Ovary (tissue), 10 donors: ENCODE measurements at places on chromosomes 5 and 9. TPM values are rescaled to one million over a fixed set of nuclear protein-coding genes. Genes with fewer than 3 reads are reported as not detected.

FBN2 gene
- 1.7 TPM for total RNA-seq

GRCh38 chr9:5868235-5868634 lies 22.5 kb upstream of the MLANA start:
- no peak overlapping the region for H3K4me3 ChIP-seq
- H3K27me3 ChIP-seq = no peaks in the 10 kb centered on the region
- no peak overlapping the region for H3K27ac ChIP-seq
- no peaks in the 10 kb centered on the region for H3K36me3 ChIP-seq
- DNase-seq = no peak
- no peaks in the 10 kb centered on the region for H3K4me1 ChIP-seq

DNA sequence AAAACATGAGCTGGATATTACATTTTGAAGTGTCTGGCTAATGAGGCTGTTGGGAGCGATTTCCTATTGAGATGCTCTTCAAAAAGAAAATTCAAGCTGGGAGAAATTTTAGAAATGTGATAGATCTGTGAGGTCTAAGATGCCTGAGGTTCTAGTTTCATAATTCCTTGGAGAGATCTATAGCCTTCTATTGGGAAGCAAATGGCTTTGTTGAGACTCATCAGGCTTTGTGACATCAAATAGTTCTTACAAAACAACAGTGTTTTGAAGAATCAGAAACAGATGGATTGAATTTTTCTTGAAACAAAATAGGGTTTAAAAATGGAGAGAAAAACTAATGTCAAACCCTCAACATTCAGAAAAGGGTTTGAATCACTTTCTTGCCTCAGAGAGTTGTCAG lies 292.9 kb downstream of the NNT start:
- no peaks in the 10 kb centered on the region for H3K4me1 ChIP-seq
- H3K27me3 ChIP-seq = no peaks in the 10 kb centered on the region
- no peaks in the 10 kb centered on the region for H3K36me3 ChIP-seq
- H3K27ac ChIP-seq = no peak overlapping the region
- DNase-seq = no peak

TMC1 gene
- 0.15 TPM for total RNA-seq

SYNPO gene
- total RNA-seq = 8.3 TPM

DNA sequence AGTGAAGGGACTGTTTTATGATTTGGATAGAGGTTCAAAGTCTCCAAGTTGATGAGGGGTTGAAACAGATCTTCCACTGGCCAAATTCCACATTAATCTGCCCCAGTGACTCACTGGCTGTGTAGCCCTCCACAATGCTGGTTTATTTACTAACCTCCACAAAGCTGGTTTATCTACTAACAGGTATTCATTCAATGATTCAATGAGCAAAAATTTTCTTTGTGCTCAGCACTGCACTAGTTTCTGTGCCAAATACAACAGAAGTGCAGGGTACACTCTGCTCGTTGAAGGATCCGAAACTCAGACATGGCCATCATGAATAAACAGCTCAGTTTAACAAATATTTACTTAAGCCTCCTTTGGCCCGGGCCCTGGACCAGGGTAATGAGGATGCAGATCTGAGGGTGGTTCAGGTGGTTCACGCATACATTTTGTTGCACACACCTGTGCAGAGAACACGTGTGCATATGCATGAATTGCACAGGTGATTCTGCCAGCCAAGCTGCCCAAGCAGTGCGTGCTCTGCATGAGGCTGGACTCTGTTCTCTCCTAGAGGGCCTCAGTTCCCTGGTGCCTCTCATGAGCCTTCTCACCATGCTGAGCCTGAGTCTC lies 71.0 kb downstream of the SH3PXD2B start:
- no peak overlapping the region for H3K27ac ChIP-seq
- no peaks in the 10 kb centered on the region for H3K27me3 ChIP-seq
- no peak for DNase-seq

ANXA2R gene
- 2.7 TPM for total RNA-seq

- H3K4me3 ChIP-seq = no peak overlapping the region
- H3K4me1 ChIP-seq = no peaks in the 10 kb centered on the region
- no peak for DNase-seq
- H3K27ac ChIP-seq = no peak overlapping the region
These were observed 6.7 kb upstream of the SPATA31E1 start for GRCh38 chr9:87875831-87876545.

GRCh38 chr5:108524564-108524963 lies 142.7 kb upstream of the FBXL17 start:
- no peaks in the 10 kb centered on the region for H3K36me3 ChIP-seq
- H3K27ac ChIP-seq = no peak overlapping the region
- H3K4me3 ChIP-seq = no peak overlapping the region

GRCh38 chr9:124017051-124017928 lies 5.7 kb downstream of the LHX2 start:
- no peak overlapping the region for H3K4me3 ChIP-seq
- peaks cover 5% of the 10 kb centered on the region for H3K27me3 ChIP-seq
- DNase-seq = no peak
- no peak overlapping the region for H3K27ac ChIP-seq
- H3K36me3 ChIP-seq = no peaks in the 10 kb centered on the region
- H3K4me1 ChIP-seq = peaks cover under 1% of the 10 kb centered on the region

F2RL1 gene
- total RNA-seq = 0.10 TPM

GRCh38 chr9:87010626-87011025 lies 63.3 kb upstream of the GAS1 start:
- no peak overlapping the region for H3K27ac ChIP-seq
- no peaks in the 10 kb centered on the region for H3K36me3 ChIP-seq
- DNase-seq = no peak
- no peak overlapping the region for H3K4me3 ChIP-seq

DNA sequence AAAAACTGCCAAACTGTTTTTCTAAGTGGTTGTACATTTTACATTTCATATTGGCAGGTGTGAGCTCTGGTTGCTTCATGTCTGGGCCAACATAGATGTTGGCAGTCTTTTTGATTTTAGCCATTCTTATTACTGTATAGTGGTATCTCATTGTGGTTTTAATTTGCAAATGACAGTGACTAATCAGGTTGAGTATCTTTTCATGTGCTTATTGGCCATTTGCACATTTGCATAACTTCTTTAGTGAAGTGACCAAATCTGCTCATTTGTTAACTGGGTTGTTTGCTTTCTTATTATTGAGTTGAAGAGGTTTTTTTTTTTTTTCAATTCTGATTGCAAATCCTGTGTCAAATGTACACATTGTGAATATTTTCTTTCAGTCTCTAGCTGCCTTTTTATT lies 36.9 kb upstream of the MSX2 start:
- no peaks in the 10 kb centered on the region for H3K27me3 ChIP-seq
- no peak overlapping the region for H3K27ac ChIP-seq
- no peaks in the 10 kb centered on the region for H3K4me1 ChIP-seq
- H3K4me3 ChIP-seq = no peak overlapping the region

DNA sequence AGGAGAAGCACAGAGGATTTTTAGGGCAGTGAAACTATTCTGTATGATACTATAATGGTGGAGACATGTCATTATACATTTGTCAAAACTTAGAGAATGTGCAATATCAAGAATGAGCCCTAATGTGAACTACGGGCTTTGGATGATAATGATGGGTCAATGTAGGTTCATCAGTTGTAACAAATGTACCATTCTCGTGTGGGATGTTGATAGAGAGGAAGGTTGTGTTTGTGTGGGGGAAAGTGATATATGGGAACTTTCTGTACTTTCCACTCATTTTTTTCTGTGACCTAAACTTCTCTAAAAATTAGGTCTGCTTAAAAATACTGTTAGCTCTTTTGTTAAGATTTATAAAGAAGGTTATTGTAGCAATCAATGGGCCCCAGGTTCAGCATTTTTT lies 138.9 kb downstream of the SPATA31D1 start:
- no peak for DNase-seq
- H3K4me3 ChIP-seq = no peak overlapping the region
- H3K27ac ChIP-seq = no peak overlapping the region
- H3K27me3 ChIP-seq = no peaks in the 10 kb centered on the region
- no peaks in the 10 kb centered on the region for H3K36me3 ChIP-seq

- H3K36me3 ChIP-seq = no peaks in the 10 kb centered on the region
- H3K27me3 ChIP-seq = no peaks in the 10 kb centered on the region
- no peak overlapping the region for H3K27ac ChIP-seq
- no peaks in the 10 kb centered on the region for H3K4me1 ChIP-seq
- DNase-seq = no peak
These were observed 14.4 kb downstream of the TRPM3 start for GRCh38 chr9:71106992-71107391.

DNA sequence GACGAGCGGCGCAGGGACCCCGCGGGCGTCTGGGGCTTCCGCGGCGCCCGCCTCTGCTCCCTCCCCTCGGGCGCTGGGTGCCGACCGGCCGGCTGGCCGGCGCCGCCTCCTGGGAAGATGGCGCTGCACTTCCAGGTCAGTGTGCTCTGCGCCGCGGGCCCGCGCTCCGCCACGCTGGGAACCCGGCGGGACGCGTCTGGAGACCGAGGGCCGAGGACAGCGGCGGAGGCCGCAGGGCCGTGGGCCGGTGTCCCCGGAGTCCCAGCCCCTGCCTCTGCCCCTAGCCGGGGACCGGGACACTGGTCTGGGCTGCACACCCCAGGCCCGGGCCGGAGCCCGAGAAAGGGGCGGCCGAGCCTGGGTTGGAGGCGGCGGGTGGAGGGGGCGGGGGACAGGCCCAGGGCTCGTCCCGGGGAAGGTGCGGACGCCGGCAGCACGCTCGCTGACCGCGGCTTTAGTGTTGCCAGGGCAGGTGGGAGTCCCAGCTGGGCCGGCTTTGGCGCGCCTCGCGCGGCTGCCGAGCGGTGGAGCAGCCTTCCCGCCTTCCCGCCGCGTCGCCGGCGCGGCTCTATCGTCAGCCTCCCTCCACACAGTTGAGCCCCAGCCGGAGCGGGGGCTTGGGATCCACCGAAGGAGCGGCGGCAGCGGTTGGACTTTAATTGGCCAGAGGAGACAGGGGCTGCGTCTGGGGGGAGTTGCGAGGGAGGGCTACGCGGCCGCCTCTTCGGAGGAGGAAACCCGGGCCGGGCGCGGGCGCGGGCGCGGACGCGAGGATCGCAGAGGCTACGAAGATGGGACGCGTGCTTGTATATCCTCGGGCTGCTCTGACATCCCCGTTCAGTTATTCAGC lies at the start of gene RANBP17:
RANBP17 (plus strand) TSS at position 102 of the 850 bp plus-strand sequence.
- peaks cover 2% of the 10 kb centered on the region for H3K4me1 ChIP-seq
- peak within 1 kb of the TSS; percentile 51 for H3K4me3 ChIP-seq
- no peaks in the 10 kb centered on the region for H3K27me3 ChIP-seq
- H3K27ac ChIP-seq = no peak within 1 kb of the TSS

PCDHB11 gene
- total RNA-seq = 5.7 TPM

PPIC gene
- total RNA-seq = 12.5 TPM

DNA sequence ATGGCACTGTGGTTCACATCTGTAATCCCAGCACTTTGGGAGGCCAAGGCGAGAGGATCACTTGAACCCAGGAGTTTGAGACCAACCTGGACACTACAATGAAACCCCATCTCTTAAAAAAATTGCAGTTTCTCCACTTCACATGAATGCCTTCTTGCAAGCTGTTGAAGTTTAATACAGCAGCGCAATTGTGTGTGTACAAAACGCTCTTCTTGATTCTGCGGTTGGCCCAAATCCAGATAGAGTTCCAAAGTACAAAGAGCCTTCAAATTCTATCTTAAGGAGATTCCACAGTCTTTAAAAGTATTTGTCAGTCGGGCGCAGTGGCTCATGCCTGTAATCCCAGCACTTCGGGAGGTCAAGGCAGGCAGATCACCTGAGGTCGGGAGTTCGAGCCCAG lies 9.3 kb upstream of the SETX start:
- H3K4me3 ChIP-seq = no peak overlapping the region
- H3K27me3 ChIP-seq = no peaks in the 10 kb centered on the region
- no peaks in the 10 kb centered on the region for H3K36me3 ChIP-seq
- no peak for DNase-seq
- H3K27ac ChIP-seq = no peak overlapping the region
